HepG2 (cell line): ENCODE measurements at places on chromosomes 7 and 10. TPM values are rescaled to one million over a fixed set of nuclear protein-coding genes. Genes with fewer than 3 reads are reported as not detected.
A peak's percentile ranks its signal among the peaks of the same experiment; 100 is the strongest.

DNA sequence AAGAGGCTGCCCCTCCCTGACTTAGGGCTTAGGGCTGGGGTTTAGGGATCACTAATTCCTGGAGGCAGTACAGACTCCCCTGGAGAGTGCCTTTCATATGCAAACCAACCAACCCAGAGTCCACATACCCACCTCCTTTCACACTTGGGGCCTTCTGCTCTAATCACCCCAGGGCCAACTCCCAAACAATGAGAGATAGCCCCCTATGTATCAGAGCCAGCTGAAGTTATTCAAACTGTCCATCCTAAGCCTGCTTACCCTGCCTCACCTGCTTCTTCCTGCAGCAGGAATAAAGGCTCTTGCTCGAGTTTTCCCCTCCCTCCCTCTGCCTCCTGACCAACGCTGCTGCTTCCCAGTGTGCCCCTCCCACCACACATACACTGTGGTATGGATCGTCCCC, 51.8 kb upstream of the SLC35G1 start:
- DNase-seq = no peak
- H3K36me3 ChIP-seq = no peaks in the 10 kb centered on the region
- H3K27me3 ChIP-seq = no peaks in the 10 kb centered on the region; the same call in 2 of the 3 replicates
- no peak overlapping the region for H3K4me3 ChIP-seq
- no peaks in the 10 kb centered on the region for H3K4me1 ChIP-seq

DNA sequence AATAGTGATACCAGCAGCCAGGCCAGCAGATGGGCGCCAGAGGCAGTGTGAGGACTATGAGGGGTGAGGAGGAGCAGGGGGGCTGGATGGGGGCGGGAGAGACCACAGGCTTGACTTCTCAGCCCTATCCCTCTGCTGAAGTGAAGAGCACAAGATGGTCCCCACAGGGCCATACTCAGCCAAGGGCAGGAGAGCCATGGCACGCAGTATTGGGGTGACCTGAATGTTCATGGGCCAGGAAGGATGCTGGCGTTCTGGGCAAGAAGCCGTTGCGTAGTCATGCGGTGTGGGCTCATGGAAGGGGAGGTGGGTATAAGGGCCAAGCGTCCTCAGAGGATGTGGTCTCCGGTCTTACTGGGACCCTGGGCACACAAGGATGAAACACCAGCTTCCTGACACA, 146.3 kb downstream of the PRKAG2 start:
- H3K27ac ChIP-seq = no peak overlapping the region
- 0 out of 2 replicates have a peak, but pooled peaks cover 9% of the 10 kb centered on the region for H3K4me1 ChIP-seq
- no peaks in the 10 kb centered on the region for H3K36me3 ChIP-seq
- no peak overlapping the region for H3K4me3 ChIP-seq
- H3K27me3 ChIP-seq = 0 out of 3 replicates have a peak, but pooled peaks cover 5% of the 10 kb centered on the region
- DNase-seq = no peak

DNA sequence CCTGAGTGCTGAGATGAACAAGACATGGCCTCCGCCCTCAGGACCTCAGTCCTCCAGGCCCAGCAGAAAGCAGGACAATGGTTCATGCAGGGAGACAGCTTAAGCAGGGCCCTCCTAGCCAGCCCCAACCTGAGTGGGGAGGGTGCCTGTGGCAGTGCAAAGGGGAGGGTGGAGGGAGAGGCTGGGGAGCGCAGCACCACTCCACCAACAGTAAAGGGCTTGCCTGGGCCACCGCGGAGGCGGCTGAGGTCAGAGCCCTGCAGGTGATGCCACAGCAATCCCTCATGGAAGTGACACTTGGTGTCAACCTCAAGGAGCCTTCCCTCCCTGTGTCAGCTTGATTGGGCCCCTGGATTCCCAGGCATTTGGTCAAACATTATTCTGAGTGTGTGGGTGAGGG, 89.0 kb upstream of the TCERG1L start:
- DNase-seq = no peak
- H3K36me3 ChIP-seq = no peaks in the 10 kb centered on the region
- peaks cover 4% of the 10 kb centered on the region for H3K27me3 ChIP-seq
- no peaks in the 10 kb centered on the region for H3K4me1 ChIP-seq
- no peak overlapping the region for H3K27ac ChIP-seq
- no peak overlapping the region for H3K4me3 ChIP-seq

DNA sequence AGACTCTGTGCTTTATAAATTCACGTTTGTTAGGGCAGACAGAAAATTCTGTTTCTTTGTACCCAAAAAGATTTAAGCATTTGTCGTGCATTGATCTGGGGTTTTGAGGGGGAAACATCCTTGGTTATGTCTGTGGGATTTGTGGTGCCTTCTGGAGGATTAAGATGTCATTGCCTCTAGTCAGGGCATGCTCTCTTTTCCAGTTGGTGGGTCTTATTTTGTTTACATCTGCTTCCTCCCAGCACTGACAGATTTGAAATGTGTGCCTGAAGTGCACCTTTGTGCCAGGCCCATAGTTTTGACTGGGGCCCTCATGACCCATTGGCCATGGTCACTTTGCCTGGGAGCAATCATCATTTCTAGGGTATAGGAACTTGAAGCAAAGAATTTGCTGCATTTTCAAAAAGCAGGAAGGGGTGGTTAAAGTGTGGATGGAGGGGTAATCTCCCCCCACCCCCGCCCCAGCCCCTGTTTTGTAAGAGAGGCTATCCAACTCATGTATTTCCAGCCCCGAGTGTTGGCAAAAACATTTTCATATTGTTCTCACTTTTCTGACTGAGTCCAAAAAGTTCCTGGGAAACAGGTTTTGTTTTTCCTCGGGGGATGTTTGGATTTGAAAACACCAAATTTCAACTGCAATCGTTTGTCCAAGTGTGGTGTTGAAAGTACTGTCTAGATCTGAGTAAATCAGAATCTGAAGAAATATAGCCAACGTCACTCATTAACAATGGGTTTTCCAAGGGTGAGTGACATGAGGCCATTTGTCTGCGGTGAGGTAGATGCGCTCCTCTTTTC, 388.2 kb upstream of the GALNT17 start:
- no peak overlapping the region for H3K27ac ChIP-seq
- no peak overlapping the region for H3K4me3 ChIP-seq
- H3K27me3 ChIP-seq = no peaks in the 10 kb centered on the region
- no peak for DNase-seq
- no peaks in the 10 kb centered on the region for H3K36me3 ChIP-seq

- no peak overlapping the region for H3K4me3 ChIP-seq
- H3K4me1 ChIP-seq = no peaks in the 10 kb centered on the region
- DNase-seq = no peak
- H3K27me3 ChIP-seq = no peaks in the 10 kb centered on the region
Measured at GRCh38 chr7:13312307-13312706, 624.9 kb downstream of the ARL4A start.

DNA sequence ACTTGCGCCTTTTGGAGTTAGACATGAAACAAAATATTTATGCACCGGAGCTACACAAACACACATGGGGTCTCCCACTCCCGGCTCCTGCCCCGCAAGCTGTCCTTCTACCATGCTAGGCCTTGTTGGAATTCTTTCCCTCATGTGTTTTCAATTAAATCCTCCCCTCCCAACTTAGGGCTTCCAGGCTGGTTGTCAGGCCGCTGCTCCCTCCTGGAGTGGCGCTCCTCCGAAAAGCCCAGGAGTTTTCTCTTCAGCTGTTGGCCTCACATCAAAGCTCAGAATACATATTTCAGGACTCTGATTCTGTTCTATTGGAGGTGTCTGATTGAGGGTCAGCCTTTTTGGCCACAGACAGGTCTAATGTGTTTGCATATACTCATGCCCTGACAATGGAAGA, 113.3 kb downstream of the FANK1 start:
- peaks cover 18% of the 10 kb centered on the region for H3K27me3 ChIP-seq
- no peak overlapping the region for H3K4me3 ChIP-seq
- H3K4me1 ChIP-seq = no peaks in the 10 kb centered on the region
- DNase-seq = no peak
- H3K36me3 ChIP-seq = no peaks in the 10 kb centered on the region

DNA sequence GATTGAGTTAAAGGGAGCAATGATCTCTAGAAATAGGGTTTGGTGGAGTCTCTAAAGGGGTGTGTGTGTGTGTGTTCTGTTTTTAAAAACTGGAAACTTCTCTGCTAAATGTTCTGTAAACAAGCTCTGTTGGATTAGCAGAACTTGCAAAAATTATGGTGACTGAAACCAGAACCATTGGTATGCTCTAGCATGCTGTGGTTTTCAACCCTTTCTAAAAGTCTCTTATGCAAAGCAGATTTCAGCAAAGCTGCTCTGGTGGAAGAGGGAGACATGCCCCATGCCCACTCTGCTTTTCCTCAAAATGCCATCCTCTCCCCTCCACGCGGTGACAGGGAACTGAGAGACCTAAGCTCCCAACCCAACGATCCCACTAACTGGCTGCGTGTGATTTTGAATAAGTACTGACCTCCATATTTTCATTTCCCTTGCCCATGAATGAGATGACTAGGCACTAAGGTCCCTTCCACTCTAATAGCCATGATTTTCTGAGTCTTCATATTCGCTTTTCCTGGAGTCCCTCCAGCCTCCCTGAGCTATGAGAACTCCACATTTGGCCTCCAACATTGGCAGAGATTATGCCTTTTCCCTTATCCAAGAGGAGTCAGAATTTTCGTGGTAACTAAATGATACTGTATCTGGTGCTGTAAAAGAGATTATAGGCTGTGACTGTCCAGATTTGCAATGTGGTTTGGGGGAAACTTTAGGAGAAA, 117.3 kb upstream of the PALS2 start:
- H3K4me3 ChIP-seq = no peak overlapping the region
- no peak overlapping the region for H3K27ac ChIP-seq
- H3K36me3 ChIP-seq = no peaks in the 10 kb centered on the region
- no peak for DNase-seq
- H3K4me1 ChIP-seq = peaks cover 19% of the 10 kb centered on the region

DNA sequence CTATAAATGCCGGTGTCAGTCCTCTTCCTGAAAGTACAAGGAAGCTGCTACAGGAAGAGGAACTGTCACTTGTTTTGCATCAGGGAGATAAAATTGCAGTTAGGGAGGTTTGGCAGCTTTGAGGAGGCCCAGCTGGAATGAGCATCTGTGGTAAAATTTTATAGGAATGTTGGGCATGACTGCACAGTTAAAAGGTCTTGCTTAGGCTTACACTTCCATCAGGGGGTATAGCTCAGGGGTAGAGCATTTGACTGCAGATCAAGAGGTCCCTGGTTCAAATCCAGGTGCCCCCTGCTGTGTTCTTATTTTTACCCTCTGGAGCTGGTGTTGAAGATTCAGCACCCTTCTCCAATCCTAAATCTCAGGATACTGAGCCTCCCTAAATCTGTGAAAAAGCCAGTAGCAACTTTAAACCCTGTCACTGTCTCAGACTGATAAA, 65.9 kb downstream of the ZNF467 start:
- peaks cover 18% of the 10 kb centered on the region for H3K4me1 ChIP-seq
- peak; percentile 18 for DNase-seq
- H3K27me3 ChIP-seq = no peaks in the 10 kb centered on the region
- H3K4me3 ChIP-seq = no peak overlapping the region
- H3K27ac ChIP-seq = no peak overlapping the region

DNA sequence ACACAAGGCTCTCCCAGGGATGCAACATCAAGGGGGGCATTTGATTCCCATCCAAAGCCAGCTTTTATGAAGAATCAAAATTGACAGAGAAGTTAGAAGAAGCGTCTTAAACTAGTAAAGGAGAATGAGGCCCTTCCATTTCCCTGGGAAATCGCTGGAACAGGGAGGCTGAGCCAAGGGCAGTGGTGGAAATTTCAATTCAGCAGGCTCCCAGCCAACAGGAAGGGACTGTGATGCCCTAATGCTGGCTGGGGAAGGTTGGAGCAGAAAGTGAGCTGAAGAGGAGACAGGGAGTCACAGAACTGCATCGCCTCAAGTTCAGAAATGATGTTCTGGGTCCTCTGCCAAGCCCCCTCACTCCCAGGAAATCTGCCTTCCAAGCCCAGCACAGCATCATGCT, 517.3 kb downstream of the GRID1 start:
- no peak overlapping the region for H3K27ac ChIP-seq
- no peak for DNase-seq
- no peak overlapping the region for H3K4me3 ChIP-seq
- no peaks in the 10 kb centered on the region for H3K36me3 ChIP-seq
- no peaks in the 10 kb centered on the region for H3K27me3 ChIP-seq

GRCh38 chr7:127870231-127870907, 160.9 kb downstream of the LRRC4 start:
- H3K4me1 ChIP-seq = no peaks in the 10 kb centered on the region
- no peak overlapping the region for H3K27ac ChIP-seq
- H3K36me3 ChIP-seq = peaks cover 3% of the 10 kb centered on the region
- H3K4me3 ChIP-seq = no peak overlapping the region
- H3K27me3 ChIP-seq = no peaks in the 10 kb centered on the region

- no peaks in the 10 kb centered on the region for H3K36me3 ChIP-seq
- no peak overlapping the region for H3K27ac ChIP-seq
- no peaks in the 10 kb centered on the region for H3K27me3 ChIP-seq
- H3K4me1 ChIP-seq = no peaks in the 10 kb centered on the region
Measured at GRCh38 chr7:133912916-133913697, 214.0 kb upstream of the LRGUK start.

DNA sequence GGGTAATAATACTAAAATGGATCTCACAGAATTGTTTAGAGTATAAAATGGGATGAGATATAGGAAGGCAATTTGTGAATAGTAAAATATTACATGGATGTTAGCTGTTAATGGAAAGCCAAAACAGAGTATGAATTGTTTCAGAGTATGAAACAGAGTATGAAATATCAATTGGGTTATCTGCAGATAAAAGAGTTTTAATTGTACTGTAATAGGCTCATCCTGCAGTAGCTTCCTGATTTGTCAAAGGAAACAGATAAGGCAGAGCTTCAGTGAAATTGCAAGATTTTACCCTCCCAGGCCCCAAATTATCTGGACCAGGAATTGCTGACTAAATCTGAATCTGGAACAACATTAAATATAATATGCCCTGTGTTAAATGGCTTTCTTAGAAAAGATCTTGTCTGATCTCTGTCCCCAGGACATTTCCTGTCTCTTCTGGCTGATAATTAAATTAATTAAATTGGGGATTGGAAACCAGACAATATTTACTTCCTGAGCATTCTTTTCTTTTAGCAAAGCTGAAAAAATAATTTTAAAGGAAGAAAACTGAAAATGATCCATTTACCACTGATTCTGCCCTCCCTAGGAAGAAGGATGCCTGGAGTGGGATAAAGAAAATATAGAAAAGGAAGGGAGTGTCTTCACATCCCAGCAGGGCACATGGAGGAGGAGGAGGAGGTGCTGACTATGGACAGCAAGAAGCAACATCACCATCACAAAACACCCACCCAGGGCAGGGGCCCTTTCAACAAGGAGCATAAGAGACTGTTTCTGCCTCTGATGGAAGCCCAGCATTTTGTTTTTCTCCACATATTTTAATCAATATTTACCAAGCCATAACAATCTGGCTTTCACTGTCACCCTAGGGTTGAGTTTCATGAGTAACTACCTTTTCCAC, 18.5 kb downstream of the PTN start:
- no peak overlapping the region for H3K4me3 ChIP-seq
- no peak for DNase-seq
- H3K4me1 ChIP-seq = no peaks in the 10 kb centered on the region
- H3K36me3 ChIP-seq = no peaks in the 10 kb centered on the region
- H3K27me3 ChIP-seq = 0 out of 3 replicates have a peak, but pooled peaks cover 3% of the 10 kb centered on the region

KLF14 gene
- total RNA-seq = not detected in 2 replicates

TMEM243 gene
- 25.1 and 31.2 TPM in 2 replicates for total RNA-seq
